Gastrocnemius medialis (tissue), 4 donors: ENCODE measurements at places on chromosomes 3 and 15. TPM values are rescaled to one million over a fixed set of nuclear protein-coding genes. Genes with fewer than 3 reads are reported as not detected.

GRCh38 chr3:12921736-12922135 lies 80.4 kb upstream of the RPL32 start:
- H3K4me1 ChIP-seq = peaks cover 35% of the 10 kb centered on the region
- no peak for DNase-seq
- H3K27ac ChIP-seq = no peak overlapping the region
- H3K4me3 ChIP-seq = no peak overlapping the region
- no peaks in the 10 kb centered on the region for H3K27me3 ChIP-seq

- H3K27ac ChIP-seq = no peak overlapping the region
- no peak for DNase-seq
These were observed 54.9 kb upstream of the MYRIP start for GRCh38 chr3:39754549-39754948.

- DNase-seq = no peak
- no peak overlapping the region for H3K4me3 ChIP-seq
- H3K27ac ChIP-seq = no peak overlapping the region
- no peaks in the 10 kb centered on the region for H3K4me1 ChIP-seq
- no peaks in the 10 kb centered on the region for H3K27me3 ChIP-seq
These were observed 28.6 kb downstream of the MEGF11 start for GRCh38 chr15:66224946-66225345.

DNA sequence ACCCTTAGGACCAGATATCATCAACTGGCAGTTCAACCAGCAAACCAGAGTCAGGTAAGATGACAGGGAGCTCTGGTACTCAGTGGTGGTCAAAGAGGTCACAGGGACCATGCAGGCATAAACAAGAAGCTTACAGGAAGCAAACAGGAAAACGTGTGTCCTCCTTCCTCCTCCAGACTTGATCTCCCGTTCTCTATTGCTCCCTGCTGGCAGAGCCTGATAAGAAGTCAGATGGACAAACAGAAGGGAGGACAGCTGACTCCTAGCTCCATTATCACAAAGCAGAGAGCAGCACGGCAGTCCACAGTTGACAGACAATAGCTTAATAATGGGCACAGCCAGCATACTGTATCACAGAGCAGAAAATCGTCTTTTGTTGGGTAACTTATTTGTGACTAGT lies 156.5 kb upstream of the SLC2A2 start:
- no peaks in the 10 kb centered on the region for H3K27me3 ChIP-seq
- no peak overlapping the region for H3K4me3 ChIP-seq
- no peak overlapping the region for H3K27ac ChIP-seq
- no peak for DNase-seq
- peaks cover 29% of the 10 kb centered on the region for H3K4me1 ChIP-seq

DNA sequence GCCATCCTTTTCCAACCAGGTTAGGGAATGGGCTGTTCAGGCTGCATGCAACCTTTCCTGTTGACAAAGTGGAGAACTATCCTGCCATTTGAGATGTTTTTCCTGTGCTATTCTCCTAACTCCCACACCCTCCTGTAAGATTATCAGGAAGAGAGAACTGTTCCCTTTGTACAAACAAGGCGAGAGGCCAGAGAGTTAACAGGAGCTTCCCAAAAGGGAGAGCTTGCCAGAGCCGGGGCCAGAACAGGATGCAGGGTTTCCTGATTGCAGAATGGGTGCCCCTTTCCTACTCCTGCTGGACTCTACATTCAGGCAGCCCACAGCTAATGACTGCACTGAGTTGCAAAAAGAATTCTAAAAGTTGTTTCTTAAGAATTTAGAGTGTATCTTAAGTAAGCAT lies 17.1 kb downstream of the PML start:
- no peak for DNase-seq
- H3K4me3 ChIP-seq = no peak overlapping the region
- H3K27ac ChIP-seq = no peak overlapping the region
- H3K27me3 ChIP-seq = no peaks in the 10 kb centered on the region

DNA sequence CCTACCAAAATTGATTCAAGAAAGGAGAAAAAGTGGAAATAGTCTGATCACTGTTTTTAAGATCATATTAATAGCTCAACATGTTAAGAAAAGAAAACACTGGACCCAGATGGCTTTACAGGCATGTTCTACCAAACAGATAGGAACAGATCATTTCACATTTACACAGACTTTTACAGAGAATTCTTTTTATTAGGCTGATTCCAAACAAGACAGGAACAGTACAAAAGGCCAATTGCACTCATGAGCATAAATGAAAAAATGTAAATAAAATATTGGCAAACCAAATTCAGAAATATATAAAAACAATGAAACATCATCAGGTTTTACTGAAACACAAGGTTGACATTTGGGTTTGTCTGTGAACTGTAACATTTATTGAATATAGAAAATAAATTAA lies 106.5 kb downstream of the WNT5A start:
- H3K4me3 ChIP-seq = no peak overlapping the region
- no peaks in the 10 kb centered on the region for H3K36me3 ChIP-seq
- H3K27me3 ChIP-seq = no peaks in the 10 kb centered on the region
- no peak overlapping the region for H3K27ac ChIP-seq

- no peak overlapping the region for H3K4me3 ChIP-seq
- H3K27me3 ChIP-seq = no peaks in the 10 kb centered on the region
These were observed 282.5 kb upstream of the STT3B start for GRCh38 chr3:31250116-31250777.

GRCh38 chr3:134761213-134761612 lies 33.8 kb upstream of the EPHB1 start:
- H3K4me1 ChIP-seq = no peaks in the 10 kb centered on the region
- no peaks in the 10 kb centered on the region for H3K27me3 ChIP-seq
- H3K27ac ChIP-seq = no peak overlapping the region
- H3K36me3 ChIP-seq = no peaks in the 10 kb centered on the region
- H3K4me3 ChIP-seq = no peak overlapping the region

GRCh38 chr15:87743562-87743961 lies 513.0 kb downstream of the NTRK3 start:
- no peaks in the 10 kb centered on the region for H3K4me1 ChIP-seq
- no peak overlapping the region for H3K27ac ChIP-seq
- no peak for DNase-seq
- no peaks in the 10 kb centered on the region for H3K27me3 ChIP-seq

- DNase-seq = no peak
- no peaks in the 10 kb centered on the region for H3K36me3 ChIP-seq
- H3K4me3 ChIP-seq = no peak overlapping the region
These were observed 93.0 kb downstream of the PGPEP1L start for GRCh38 chr15:98914626-98915025.

ZNF385D gene
- 5.0 TPM for total RNA-seq

NOX5 gene
- not detected for total RNA-seq

PLSCR5 gene
- total RNA-seq = not detected

STARD9 gene
- total RNA-seq = 1.6 TPM

MAGI1 gene
- 4.7 TPM for total RNA-seq

SOX2 gene
- total RNA-seq = 0.53 TPM
